ENCODE measurements at places on chromosomes 3 and 15. TPM values are rescaled to one million over a fixed set of nuclear protein-coding genes. Genes with fewer than 3 reads are reported as not detected.

MORC1 gene
- total RNA-seq: not detected

ZDHHC19 gene
- total RNA-seq: not detected

CIP2A gene
- total RNA-seq: 2.5 TPM

SQOR gene
- 21.7 TPM for total RNA-seq

ADPRH gene
- total RNA-seq: 9.5 TPM

DNA sequence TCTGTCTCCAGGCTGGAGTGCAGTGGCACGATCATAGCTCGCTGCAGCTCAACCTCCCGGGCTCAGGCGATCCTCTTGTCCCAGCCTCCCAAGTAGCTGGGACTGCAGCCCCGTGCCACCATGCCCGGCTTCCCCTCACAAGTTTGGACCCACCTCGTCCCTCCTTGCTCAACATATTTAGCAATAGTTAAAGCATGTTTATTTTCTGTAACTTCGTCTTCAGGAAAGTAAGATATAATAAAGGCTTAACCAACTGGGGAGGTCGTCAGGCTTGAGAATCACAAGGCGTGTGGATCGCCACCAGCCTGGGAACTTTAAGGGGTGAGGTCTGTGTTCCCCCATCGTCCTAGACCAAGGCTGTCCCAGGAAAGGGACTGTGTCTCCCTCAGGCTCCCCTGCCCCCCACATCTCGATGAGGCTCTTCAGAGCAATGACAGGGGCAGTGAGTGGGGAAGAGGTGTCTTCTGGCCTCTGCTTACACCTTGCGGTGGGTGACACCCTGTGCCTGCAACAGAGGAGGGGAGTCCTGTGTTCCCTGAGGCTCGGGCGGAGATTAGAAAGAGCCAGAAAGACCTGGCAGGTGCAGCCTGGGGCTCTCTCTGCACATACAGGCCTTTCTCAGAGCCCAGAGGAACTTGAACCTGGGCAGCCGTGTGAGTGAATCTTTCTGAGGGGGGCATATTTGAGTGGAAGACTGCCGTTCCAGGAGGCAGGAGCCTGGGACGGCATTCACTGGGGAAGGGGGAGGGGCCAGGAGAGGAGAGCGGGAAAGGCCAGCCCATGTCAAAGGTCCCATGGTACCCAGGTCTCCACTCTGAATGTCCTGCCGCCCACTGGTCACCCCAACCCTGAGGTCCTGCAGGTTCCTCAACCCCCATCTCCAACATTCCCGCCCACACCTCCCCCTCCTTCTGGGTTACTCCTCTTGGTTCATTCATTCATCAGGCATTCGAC is 152.3 kb downstream of the SMAD6 start:
- no peak for DNase-seq

DNA sequence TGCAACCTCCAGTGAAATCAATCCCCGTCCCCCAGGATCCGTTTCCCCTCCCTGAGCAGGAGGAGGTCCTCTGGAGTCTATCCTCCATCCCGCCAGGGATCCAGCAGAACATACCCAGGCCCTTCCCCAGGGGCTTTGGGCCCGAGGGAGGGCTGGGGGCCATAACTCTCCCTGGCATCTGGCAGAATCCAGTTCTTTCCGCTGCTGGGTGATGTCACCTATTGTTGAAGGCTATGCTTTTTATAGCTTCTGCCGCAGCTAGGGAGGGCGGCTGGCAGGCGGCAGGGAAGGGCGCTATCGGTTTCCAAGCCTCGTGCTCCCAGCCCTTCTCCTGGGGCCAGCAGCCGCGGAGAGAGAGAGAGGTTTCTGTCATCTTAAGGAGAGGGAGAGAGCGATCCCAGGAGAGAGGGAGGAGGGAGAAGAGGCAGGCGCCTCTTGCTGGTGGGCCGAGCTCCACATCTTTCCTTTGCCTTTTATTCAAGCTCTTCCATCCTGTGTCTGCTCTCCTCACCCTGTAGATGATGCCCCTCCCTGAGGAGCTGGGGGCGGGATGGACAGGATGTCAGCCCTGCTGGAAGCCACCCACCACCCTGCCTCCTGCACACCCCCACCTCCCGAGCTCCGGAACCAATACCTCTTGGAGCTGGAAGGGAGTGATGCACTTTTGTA is 120.1 kb downstream of the ANP32A start:
- peak; percentile 88 for DNase-seq

DNA sequence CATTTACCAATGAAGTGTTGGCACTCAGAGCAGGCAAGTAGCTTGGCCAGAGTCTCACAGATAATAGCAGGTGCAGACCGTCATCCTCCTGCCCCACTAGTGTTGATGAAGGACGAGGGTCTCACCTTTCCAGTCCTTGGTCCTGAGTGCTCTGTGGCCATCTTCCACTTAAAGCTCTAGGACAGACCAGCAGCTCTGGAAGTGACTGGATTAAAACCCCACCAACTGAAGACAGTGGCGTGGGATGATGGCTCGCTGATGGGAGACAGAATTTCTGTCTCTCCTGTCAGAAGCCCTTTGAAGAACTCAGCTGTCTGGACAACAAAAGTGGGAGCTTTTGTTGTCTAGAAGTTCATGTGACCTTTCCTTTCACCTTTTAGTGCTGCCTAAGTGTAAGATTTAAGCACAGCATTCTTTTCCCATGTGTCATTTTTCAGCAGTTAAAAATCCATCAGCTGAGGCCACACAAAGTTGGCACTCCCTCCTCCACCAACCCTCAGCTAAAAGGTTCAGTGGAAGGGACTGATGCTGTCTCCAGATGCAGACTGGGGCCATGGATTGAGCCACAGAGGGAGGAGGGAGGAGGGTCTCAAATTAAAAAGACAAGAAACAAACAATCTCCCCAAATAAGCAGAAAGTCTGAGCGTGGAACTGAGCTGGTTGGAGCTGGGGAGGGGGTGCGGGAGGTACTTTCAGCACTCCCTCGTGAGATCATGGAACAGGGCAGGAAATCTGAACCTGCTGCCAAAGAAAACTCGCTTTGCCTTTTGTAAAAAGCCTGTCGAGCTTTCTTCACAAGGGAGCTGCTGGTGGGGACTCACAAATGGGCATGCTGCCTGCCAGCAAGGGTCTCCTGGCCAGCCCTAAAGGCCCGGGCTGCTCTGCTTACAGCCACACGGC is 148.5 kb upstream of the CTDSPL start:
- DNase-seq: peak; percentile 32

DNA sequence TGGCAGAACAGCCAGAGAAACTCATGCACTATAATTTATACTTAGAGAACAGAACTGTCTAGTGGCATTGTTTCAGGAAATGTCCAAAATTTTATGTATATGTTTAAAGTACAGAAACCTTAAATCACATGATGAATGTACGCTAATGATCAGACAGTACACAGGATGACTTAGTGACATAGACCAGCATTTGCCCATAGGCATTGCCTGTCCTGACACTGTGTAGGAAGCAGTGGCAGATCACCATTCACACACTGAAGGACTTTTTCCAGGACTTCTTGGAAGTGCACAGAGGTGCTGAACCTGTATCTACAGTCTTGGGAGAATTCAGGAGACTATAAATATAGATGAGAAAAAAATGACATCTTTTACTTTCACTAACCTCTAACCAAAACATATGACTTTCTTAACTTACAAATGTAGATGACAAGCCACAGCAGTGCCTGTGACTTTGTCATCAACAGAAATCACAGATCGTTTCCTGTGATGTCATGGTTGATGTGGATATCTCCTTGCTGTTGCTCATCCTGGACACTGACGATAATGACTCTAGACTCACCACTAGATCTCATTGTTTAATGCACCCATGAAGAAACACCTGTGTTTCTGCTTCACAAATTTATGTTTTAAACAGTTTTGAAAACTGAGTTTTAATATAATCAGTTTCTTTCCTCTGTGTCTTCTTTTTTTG is 183.2 kb downstream of the CACNA2D3 start:
- DNase-seq: no peak

DNA sequence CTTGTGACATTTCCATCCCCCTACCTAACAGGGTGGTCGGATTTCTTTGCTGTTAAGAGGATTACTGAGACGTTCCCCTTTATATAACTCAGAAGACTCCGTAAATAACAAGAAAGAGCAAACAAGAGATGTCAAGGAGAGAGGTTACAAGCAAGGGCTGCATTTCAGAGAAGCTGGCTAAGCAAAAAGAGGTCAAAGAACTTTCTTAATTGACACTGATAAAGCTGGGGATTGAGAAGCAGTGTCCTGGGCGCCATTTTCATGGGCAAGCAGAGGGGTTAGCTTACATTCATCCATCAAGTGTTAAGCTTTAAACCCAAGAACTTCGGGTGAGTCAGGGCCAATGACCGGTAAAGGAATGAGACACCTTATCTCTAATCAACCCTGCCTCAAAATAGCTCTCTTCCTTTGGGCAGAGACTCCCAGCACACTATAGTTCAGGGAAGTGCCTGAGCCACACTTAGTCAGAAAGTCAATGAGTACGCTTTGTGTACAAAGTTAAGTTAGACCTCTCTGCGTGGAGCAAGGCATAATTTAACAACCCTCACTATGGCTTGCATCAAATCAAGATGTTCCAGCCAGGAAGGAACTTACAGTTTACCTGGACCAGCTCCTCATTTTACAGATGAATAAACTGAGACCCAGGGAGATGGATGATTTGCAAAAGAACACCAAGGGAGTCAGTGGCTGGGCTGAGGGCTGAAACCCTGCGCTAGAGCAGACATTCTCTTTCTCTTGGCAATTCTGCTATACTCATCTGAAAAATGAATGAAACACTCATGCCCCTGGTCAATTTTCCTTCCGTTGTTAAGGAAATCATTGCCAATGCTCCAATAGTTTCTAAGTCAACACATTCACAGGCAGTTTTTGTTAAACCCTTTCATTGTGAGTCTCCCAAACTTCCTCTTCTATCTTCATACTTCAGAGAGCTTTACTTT is 44.6 kb downstream of the CCNL1 start:
- DNase-seq: peak; percentile 24

DNA sequence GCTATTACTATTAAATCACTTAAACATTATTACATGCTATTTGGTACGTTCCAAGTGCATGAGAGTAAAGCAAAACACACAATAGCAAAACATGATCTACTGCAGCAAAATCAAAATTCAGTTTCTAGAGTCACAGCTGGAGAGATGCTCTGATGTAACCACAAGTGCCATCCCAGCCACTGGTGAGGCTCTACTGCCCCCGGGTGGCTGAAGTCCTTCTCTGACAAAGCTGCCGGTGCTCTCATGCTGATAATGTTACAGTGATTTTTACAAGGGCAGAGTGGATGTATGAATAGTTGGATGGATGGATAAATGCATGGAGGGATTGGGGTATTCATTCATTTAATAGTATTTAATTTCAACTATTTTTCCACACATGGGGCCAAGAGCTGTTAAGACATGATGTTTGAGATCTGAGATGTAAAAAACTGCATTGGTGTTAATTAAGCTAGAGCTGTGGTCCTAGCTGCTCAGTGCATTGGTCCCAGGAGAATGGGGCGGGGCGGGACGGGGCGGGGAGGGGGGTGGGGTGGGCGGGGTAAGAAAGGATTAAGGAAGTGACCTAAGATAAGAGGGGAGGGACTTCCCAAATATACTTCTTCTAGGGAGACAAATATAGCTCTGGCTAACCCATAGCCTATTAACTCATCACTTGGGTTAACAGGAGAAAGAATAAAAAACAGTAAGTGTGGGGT is 5.3 kb upstream of the SPESP1 start:
- DNase-seq: peak; percentile 73

DNA sequence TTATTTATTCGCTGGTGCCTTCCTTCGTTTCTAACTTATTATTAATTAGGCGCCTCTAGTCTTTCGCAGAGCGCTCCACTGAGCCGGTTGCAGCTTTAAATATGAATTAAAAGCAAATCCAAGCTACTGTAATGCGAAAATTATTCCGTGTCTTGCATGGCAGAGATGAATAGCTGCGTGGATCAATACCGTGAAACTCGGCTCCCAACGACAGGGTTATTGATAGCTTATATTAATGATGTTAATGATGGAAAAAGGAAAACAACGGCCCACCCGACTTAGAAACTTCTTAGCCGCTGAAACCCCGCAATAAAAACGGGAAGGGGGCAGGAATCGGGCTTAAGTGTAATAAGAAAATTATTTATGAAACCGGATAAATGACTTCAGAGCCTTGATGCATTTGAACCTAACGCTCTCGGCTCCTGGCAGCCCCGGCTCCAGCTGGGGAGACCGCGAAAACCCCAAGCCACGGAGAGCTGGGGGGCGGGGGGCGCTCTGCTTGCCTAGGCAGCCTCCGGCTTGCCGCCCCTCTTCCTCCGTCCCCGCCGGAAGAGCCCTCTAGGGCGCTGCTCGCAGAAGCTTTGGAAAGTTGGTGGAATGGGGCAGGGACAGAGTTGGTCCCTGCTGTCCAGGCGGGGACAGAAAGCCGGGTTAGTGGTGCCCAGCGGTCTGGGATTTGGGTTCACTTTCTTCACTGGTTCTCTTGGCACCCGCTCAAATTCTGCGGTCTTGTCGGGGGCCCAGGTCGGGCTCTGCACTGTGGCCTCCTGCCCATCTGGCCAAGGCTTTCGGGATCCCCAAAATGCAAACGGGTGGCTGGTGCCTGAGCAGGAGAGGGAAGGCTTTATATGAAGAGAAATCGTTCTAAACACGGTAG is 7.7 kb upstream of the ONECUT1 start:
- no peak for DNase-seq

- DNase-seq: no peak
These were observed 52.2 kb downstream of the EFHB start for GRCh38 chr3:19881852-19882251.

GRCh38 chr3:128971421-128972100 is 22.3 kb downstream of the CFAP92 start:
- DNase-seq: peak; percentile 63

GRCh38 chr15:32991619-32992111 is 202.8 kb downstream of the FMN1 start:
- DNase-seq: no peak

DNA sequence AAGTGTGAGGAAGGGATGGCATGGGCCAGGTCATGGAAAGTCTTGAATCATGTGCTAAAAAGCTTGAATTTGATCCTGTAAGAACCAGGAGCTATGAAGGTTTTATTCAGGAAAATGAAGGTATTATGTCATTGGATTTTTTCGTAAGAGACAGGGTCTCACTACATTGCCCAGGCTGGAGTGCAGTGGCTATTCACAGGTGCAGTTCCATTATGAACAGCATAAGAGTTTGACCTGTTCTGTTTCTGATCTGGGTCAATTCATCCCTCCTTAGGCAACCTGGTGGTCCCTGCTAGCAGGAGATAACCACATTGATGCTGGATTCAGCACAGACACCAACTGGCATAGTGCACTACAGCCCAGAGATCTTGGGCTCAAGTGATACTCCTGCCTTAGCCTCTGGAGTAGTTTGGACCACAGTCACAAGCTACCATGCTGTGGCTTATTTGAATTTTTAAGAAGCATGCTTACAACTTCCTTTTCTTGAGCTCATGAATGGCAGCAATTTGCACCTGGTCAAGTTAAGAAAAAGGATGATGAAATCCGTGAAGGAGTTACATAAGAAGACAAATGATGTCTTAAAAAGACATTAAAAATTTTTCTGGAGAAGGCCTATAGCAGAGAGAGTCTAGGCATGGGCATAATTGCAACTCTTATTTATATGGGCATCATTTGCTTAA is 79.1 kb downstream of the CADPS start:
- no peak for DNase-seq

- DNase-seq: no peak
These were observed 4.7 kb upstream of the COL6A5 start for GRCh38 chr3:130340766-130341165.

- peak; percentile 62 for DNase-seq
These were observed 386 bp downstream of the SQOR start for GRCh38 chr15:45635191-45635638.

- no peak for DNase-seq
These were observed 46.9 kb downstream of the IL17RD start for GRCh38 chr3:57118254-57118653.
